ENCODE measurements at places on chromosomes 5 and 9. TPM values are rescaled to one million over a fixed set of nuclear protein-coding genes. Genes with fewer than 3 reads are reported as not detected.

DNA sequence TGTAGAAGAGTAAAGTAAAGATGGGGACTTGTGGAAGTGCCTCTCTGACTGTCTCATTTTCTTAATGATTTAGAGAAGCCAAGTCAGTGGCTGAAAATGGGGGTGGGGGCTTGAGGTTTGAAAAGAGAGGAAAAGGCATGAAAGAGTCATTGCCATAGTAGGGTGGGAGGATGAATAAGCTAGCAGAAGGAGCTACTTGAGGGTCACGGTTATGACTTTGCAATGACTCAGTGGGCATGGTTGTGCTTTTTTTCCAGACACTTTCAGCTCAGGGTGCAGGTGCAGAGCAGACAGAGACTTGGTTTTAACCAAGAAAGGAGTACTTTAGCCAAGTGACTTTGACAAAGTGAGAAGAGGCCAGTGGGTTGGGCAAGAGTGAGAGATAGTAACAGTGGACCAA is 117.8 kb downstream of the PTTG1 start:
- DNase-seq: peak; percentile 82

DNA sequence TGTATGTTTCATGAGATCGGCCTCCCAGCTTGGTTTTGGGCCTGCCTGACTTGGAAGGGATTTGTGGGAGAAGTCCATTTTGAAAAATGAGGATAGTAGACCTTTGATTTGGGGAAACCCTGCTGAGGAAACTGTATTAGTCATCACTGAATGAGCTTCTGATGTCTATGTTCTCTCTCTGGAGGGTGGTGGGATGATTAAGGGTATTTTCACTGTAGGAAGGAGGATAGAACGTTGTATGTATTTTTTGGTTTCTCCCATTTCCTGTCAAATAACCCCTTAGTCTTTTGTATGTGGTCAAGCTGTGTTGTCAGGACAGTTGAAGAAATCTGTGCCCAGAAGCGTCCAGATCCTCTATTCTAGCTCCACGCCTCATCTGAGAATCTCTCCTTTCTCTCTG is 151.9 kb downstream of the INSYN2B start:
- no peak for DNase-seq

DNA sequence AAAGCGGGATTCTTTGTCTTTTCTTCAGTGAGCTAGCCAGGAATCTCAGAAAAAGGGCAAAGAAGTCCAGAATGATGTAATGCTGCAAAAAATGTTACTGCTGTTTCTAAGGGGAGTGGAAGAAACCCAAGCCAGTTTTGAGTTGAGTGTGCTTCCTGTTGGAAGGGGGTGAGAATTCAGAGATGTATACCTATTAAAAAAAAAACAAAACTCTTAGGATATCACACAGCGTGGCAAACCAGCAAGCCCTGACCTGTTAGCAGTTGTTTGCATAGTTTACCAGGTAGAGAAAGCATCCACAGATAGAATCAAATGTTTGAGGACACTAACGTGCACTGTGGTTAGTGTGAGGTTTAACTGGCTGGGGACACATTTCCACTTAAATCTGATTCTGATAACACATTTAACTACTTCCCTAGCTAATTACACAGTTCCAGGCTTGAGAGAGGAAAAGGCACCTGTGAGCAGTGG is 11.4 kb downstream of the BASP1 start:
- no peak for DNase-seq

The PLPP6 gene
- total RNA-seq: 4.3 TPM

The NTNG2 gene
- 1.8 TPM for total RNA-seq

The RMI1 gene
- 25.5 TPM for total RNA-seq

- DNase-seq: no peak
Measured at GRCh38 chr9:71637926-71638325, 130.4 kb downstream of the CEMIP2 start.

DNA sequence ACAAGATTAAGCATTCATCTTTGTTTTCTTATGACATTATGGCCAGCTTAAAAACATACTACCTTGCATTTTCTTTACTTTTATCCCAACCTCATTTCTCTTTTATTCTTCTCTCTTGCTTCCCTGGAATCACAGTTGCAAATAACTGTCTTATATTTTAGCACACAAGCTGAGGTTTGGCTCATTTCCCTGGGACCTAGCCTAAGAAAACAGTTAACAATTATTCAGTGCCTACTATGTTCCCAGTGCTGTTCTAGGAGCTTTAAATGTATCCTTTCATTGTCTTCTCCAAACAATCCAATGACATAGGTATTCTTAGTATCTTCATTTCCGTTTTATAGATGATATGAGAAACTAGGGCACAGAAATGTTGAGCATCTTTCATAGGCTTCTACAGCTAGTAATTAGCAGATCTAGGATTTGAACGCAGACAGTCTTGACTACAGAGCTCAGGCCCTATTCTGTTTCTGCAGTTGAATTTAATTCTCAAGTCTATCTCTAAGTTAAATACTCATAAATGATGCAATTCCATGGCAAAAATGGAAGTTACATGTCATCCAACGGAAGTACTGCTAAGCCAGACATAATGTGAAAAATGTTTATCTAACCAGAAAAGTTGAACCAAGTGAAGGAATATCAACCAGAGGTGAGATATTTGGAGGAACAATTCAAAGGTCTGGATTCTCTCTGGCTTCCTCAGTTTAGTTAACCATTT is 52.3 kb upstream of the MTAP start:
- DNase-seq: no peak

GRCh38 chr5:12566441-12566840 is 662.2 kb upstream of the CTNND2 start:
- no peak for DNase-seq

GRCh38 chr9:5274770-5275169 is 29.7 kb downstream of the RLN2 start:
- no peak for DNase-seq

Data from activated CD4-positive, alpha-beta T cell treated with anti-CD3 and anti-CD28 coated beads for 36 hours (primary cell).